ENCODE measurements at places on chromosomes 16 and 17.

GRCh38 chr16:67509016-67509415 is 19.6 kb upstream of the RIPOR1 start:
- DNase-seq: no peak

- DNase-seq: no peak
Observed at GRCh38 chr16:19295393-19295792, 9.9 kb downstream of the CLEC19A start.

DNA sequence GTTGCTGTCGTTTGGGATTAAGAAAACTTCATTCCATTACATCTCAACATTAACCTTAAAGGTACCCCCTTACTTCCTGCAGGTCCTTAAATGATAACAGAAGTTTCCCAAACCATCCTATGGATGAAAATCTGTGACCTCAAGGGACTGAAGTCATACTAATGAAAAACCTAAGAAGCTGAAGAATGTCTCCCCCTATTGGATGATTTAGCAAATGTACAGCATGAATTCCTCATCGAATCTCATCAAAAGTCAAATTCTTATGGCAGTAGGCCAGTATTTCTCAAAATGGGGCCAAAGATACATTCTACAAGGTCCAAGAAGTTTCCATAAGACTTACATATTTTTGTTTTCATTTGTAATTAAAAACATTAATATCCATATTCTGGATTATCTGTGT is 13.5 kb downstream of the SCO1 start:
- no peak for DNase-seq

DNA sequence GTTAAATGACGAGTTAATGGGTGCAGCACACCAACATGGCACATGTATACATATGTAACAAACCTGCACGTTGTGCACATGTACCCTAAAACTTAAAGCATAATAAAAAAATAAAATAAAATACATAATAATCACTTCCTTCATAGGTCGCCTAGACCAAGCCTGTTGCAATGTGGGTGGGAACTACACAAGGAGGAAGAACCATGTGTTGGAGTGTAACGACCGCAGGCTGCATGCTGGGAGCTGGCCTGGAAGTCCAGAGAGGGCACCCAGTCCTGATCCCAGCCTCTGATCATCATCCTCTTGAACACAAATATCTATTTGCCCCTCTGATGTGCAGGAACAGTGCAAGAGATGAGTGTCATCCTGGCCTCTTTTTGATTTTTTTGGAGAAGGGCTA is 224.7 kb upstream of the ASIC2 start:
- no peak for DNase-seq

DNA sequence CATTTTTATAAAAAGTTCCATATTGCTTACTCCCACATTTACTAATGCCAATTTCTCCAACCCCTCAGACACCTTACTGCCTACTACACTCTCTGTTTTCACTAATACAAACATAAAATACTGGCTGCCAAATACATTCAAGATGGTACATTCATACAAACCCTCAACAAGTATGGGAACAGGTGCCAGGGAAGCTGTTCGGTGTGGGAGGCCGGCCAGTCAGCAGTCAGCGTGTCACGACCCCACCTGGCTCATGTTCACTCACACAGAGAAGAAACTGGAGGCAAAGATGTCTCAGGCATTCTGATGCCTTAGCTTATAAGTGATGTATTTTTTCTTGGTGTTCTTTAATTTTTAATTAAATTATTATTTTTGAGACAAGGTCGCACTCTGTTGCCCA is 42.4 kb upstream of the TRAP1 start:
- DNase-seq: no peak

DNA sequence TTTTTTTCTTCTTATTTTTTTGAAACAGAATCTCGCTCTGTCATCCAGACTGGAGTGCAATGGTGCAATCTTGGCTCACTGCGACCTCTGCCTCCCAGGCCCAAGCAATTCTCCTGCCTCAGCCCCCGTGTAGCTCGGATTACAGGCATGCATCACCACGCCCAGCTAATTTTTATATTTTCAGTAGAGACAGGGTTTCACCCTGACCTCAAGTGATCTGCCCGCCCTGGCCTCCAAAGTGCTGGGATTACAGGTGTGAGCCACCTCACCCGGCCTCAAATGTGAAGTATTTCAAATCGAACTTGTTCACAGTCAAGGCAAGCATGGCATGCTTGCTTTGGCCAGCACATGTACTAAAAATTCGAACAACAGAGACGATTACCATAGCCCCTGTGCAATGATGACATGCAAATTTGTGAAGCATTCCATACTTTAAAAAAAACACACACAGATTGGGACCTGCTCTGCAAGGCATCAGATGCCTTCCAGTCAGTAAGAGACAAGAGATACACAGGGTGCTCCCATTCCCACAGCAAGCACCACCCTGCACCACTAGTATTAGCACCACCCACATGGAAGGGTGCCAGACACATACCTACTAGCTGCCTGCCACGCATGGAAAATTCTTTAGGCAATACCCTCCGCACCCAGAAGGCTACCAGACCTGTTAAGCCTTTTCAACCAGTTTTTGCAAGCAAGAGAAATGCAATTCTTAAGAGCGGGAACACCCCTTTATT is 47.2 kb downstream of the ANKRD11 start:
- DNase-seq: no peak

GRCh38 chr17:74156878-74157277 is 46.6 kb upstream of the RPL38 start:
- no peak for DNase-seq

DNA sequence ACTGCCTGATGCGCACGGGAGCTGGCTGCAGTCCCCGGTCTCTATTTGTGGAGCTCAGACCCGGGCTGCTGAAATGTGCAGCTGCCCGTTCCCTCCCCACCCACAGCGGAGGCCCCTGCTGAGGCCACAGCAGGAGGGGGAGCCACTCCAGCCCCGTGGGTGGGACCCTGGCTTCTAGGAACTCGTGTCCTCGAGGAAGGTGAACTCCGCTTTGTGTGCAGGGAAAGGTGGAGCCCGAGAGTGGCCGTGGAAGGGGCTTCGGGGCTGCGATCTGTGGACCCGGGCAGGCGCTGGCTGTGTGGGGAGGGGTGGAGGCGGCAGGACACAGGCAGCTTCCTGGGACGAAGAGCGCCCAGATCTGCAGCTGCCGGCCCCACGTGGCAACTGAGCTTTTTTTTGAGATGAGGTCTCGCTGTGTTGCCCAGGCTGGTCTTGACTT is 2.9 kb downstream of the CCDC154 start:
- no peak for DNase-seq

GRCh38 chr16:28845293-28845692 is 855 bp downstream of the TUFM start:
- DNase-seq: peak; percentile 34

Data from CD4-positive, alpha-beta T cell treated with Interleukin-12 subunit alpha and Interleukin-12 subunit beta, for 1 hour (primary cell).